ENCODE measurements at places on chromosomes 2 and 18.

- peak; percentile 67 for DNase-seq
These were observed 20.5 kb upstream of the LRPPRC start for GRCh38 chr2:44016282-44016681.

GRCh38 chr2:72947952-72948830 is 30.9 kb downstream of the EMX1 start:
- no peak for DNase-seq

DNA sequence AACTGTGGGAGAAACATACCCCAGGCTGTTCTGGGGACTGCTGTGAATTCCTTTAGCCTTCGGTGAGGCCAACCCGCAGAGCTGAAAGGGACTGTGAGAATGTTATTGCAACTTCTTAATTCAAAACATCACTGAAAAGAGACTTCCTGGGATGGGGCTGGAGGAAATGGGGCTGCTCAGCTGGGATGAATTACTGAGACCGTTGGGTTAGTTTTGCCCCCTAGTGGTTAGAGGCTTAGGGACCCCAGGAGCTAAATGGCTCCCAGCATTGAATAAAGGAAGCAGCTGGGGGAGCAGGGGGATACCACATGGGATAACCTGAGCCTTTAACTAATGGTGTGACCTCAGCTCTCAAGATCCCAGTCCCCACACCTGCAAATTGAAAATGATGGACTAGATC is 941.1 kb upstream of the FANCL start:
- no peak for DNase-seq

DNA sequence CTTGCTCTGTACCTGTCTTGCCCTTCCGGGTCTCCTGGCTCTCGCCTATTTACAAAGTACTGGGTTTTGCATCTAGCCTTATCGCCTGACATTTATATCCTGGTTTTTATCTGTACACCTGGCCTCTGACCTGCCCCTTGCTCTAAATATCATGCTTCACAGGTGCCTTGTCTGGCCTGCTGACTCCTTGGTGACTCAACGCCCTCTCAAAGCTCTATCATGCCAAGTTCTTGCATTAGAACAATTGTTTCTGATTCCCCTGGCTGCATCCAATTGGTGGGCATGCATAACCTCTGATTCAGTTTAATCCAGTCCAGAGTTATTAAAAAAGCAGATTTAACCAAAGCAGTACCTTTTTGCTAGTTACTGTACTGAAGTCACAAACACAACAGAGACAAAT is 113.9 kb upstream of the CCDC68 start:
- no peak for DNase-seq
